Ascending aorta (tissue), 2 donors: ENCODE measurements at places on chromosomes 16 and 17. TPM values are rescaled to one million over a fixed set of nuclear protein-coding genes. Genes with fewer than 3 reads are reported as not detected.
A peak's percentile ranks its signal among the peaks of the same experiment; 100 is the strongest.

Gene NECAB2
- total RNA-seq, result not detected

Gene MARCHF10
- not detected for total RNA-seq

Gene MSRB1
- 32.9 TPM for total RNA-seq

Gene KRT33B
- not detected for total RNA-seq

Gene USP10
- 27.8 TPM for total RNA-seq

Gene KCNJ16
- not detected for total RNA-seq

GRCh38 chr16:17409894-17410293, 60.9 kb downstream of the XYLT1 start:
- no peaks in the 10 kb centered on the region for H3K36me3 ChIP-seq
- H3K27ac ChIP-seq, result no peak overlapping the region
- no peak overlapping the region for H3K4me3 ChIP-seq
- peaks cover 2% of the 10 kb centered on the region for H3K4me1 ChIP-seq
- DNase-seq, result no peak
- H3K27me3 ChIP-seq, result no peaks in the 10 kb centered on the region

DNA sequence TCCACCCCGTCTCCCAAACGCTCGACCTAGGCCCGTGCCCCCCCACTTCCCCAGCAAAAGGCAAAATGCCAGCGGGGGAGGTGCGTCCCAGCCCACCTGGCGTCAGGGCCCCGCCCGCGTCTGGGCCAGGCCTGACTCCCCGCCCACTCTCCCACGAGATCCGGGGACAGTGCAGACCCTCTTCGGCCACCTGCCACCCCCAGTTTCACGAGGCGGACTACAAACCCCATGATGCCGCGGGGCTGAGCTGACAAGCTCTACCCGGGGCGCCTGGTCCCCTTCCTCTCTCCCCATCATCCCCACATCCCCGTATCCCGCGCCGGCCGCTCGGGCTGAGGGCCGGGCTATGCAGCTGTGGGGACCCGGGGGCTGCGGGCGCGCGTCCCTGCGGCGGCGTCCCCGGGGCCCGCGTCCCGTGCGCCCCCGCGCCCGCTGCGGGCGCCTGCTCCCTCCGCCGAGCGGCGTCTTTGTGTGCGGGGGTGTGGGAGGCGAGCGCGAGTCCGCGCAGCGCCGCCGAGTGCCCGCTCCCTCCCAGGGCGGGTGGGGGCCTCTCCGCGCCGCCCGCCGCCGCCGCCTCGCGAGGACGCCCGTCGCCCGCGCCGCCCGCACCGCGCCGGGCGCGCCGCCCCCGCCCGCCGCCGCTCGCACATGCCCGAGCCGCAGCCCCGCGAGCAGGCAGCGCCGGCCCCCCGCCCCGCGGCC, at the start of gene ANKRD13B:
Gene ANKRD13B, plus strand, starts transcription at position 283 of the 702 bp plus-strand sequence. CDS start 490 bp downstream, outside the sequence.
- peaks cover 45% of the 10 kb centered on the region for H3K4me1 ChIP-seq
- H3K27me3 ChIP-seq, result no peaks in the 10 kb centered on the region
- no peaks in the 10 kb centered on the region for H3K36me3 ChIP-seq
- H3K27ac ChIP-seq, result peak within 1 kb of the TSS; percentile 95

Gene CLEC18C
- total RNA-seq, result not detected
